CD4-positive, alpha-beta T cell treated with Interferon alpha-2 for 1 hour (primary cell): ENCODE measurements at places on chromosomes 12 and 14.

DNA sequence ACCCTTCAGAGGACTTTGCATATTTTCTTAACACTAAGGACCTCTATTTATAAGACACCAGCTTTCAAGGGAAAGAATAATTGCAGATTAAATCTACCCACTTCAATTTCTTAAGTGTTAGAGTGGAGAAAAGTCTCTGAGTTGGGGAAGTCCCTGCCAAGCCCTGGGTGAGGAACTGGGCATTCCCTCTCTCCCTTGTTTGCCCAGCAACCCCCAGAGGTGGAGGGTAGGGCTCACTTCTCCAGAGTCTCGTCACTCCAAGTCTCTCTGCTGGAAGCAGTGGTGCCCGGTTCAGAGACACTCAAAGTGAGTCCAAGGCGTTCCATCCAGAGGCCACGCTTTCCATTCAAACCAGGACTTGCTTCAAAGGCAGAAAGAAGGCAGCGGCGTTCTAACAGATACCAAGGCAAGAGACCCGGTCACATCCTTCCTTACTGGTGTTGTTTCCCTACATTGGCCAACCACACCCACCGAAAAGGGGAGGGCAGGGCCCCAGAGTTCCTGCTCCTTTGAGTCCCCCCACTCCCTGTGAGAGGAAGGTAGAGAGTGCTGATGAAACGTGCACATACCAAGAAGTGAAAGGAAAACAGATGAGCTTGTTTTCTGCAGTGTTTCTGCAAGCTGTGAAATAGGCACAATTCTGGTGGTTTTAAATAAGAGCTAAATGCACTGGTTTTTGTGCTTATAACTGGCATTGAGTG lies 6.1 kb upstream of the BDKRB2 start:
- no peak for DNase-seq

DNA sequence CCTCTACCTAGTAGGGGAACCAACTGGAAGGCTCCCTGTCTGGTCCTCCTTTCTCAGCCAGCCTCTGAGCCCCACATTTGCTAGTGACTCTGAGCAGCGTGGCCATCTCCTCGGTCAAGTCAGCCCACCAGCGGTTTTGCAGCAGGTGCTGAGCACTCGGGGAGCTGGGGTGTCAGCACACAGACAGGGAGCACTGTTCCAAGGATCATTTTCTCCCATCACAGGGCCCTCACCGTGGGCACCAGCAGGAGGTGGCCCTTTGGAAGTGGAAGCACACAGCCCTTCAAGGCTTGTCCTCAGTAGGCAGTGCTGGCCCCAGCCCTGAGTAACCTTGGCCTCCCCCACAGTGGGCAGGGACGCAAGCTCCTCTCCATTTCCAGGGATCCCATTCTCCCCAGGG lies 24.1 kb upstream of the EML1 start:
- DNase-seq = no peak

- DNase-seq = no peak
These were observed 567.7 kb downstream of the LRFN5 start for GRCh38 chr14:42174357-42174756.

DNA sequence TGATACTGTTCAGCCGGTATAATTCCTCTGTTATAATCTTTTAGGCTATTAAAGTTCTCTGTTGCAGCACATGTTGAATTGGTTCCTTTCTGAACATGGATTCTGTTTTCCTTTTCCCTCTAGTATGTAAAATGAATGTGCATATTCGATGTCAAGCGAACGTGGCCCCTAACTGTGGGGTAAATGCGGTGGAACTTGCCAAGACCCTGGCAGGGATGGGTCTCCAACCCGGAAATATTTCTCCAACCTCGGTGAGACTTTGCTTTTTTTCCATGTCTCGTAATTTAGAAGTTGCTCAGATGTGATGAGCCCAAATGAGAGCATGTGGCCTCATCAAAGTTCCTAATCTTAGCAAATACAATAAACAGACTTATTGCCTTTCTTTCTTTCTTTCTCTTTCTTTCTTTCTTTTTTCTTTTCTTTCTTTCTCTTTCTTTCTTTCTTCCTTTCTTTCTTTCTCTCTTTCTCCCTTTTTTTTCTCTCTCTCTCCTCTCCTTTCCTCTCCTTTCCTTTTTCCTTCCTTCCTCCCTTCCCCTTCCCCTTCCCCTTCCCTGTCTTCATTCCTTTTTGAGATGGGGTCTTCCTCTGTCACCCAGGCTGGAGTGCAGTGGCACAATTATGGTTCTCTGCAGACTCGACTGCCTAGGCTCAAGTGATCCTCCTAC lies 131.9 kb downstream of the PRKCH start:
- DNase-seq = no peak

DNA sequence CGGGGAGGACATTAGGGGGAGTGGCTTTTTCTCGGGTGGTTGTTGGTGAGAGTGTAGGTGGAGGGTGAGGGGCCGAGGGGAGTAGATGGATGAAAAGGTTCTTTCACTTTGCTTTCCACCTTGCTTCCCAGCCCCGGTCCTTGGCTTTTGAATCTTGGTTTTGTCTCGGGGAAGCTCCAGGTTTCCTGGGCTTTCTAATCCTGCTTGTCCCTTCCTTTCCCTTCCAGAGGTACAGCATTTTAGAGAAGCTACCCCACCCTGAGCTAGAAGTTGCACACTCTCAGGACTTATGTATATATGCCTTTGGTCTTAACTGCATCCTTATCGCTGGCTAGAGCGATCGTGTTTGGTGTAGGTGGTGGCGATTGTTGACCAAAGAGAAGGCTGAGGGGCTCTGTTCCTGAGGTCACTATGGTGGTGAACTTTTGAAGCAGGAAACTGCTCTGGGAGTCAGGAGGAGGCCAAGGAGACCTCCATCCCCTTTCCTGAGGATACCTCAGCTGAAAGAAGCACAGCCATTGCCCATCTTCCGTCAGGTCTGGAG lies 862 bp downstream of the PIP4K2C start:
- DNase-seq = no peak

- no peak for DNase-seq
These were observed 6.0 kb downstream of the RAD9B start for GRCh38 chr12:110508071-110508586.

DNA sequence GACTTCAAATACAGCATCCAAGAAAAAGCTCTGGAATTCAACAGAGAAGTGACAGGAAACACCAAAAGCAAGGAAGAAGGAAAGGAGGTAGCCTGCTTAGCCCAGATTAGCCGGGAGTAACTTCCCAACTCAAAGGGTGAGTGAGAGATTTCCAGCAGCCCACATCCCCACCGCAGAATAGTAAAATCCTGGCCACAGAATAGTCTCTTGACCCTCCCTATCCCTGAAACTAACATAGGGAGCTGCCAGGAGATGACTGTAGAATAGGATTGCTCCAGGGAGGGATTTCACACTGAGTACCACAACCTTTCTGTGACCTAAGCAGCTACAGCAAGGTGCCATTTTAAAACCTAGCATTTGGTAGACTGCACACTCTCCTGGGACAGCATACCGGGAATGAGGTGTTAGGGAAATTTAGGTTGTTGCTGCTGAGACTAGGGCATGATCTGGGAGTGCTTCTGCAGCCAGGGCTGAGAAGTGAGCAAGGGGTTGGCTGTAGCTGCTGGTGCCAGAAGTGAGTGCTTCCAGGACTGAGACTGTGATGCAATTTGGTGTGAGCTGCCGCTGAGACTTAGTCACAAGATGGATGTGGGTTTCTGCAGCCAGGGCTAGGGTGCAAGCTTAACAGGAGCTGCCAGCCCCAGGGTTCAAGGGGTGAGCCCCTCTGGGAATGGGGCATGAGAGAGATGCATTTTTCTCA lies 66.0 kb downstream of the TMTC3 start:
- DNase-seq = no peak

- DNase-seq = peak; percentile 29
These were observed 85.1 kb upstream of the NID2 start for GRCh38 chr14:52153939-52154338.

DNA sequence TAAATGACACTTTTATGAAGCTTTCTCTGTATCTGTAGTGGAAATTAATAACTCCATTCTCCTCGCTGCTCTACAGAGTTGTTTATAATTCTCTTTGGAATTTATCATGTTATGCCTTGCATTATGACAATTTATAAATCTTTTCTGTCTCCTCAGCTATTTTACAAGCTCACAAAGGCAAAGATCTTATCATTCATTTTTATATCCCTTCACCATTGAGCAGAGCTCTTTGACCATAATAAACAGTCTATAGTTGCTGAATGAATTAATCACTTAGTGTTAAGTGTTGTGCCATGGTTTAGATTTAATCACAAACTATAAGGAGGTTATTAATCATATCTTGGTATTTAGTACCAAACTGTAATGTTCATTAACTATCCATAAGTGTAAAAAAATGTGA lies 126.4 kb downstream of the NAV3 start:
- DNase-seq = no peak

DNA sequence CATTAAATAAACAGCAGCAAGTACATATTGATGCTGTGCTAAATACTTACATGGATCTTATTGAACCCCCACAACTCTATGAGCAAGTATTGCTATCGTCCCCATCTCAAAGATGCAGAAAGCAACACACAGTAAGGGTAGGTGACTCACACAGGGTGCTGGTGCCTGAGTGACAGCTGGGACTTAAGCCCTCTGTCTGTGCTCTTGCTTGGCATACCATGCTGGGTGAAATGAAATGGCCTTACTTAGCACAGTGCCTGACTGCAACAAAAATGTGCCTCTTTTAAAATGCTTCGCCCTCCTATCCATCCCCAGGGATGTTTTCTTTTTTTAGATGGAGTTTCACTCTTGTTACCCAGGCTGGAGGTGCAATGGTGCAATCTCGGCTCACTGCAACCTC lies 788 bp downstream of the TEX52 start:
- no peak for DNase-seq

GRCh38 chr12:79848339-79848738 lies 86.6 kb downstream of the PPP1R12A start:
- peak; percentile 31 for DNase-seq

GRCh38 chr12:42284157-42284556 lies 41.7 kb downstream of the ZCRB1 start:
- no peak for DNase-seq

GRCh38 chr12:68904351-68904962 lies 28.5 kb downstream of the CPM start:
- DNase-seq = no peak

GRCh38 chr12:102680304-102680703 lies 199.9 kb upstream of the IGF1 start:
- no peak for DNase-seq

- DNase-seq = no peak
These were observed 57.1 kb downstream of the TRAFD1 start for GRCh38 chr12:112182499-112182898.

DNA sequence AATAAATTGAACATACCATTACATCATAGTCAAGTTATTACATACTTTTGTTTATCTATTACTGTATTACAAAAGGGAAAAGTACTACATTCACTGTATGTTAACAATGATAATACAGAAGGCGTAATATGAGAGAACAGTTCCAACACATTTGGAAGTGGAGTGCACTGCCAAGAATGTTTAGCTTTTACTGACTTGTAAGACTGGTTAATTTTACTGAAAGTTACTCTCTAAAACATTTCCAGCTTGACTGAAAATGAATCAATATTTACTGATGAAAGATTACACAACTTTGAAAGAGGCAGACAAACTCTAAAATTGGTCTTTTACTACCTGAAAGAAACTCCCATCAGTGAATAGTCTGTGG lies 728.5 kb downstream of the FSCB start:
- DNase-seq = no peak

- DNase-seq = no peak
These were observed 10.3 kb upstream of the SERPINA3 start for GRCh38 chr14:94601884-94602391.

DNA sequence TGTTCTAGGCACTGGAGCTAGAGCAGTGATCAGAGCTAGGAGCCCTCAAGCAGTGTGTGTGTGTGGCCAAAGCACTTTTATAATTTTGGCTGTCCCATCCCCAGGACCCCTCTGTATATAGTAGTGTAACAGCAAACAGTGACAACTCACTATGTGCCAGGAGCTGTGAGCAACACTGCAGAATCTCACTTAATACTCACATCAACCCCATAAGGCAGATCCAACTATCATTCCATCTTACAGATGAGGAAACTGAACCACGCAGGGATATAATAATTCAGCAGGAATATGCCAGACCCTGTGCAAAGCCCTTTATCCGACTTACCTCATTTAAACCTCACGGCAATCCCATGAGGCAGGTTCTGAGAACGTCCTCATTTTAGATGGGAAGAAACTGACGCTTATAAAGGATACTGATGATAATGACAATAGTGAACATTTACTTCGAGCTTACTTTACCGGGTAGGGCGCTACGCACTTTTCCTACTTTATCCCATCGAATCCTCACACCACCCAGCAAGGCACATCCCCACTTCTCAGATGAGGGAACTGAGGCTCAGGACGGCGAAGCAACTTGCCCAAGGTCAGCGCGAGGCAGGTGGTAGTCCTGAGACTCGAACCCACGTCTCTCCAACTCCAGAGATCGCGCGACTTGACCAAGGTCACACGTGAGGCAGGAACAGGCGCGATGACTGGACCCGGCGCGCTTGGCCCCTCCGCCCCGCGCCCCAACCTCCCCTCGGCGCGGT lies 687 bp downstream of the RAB35 start:
- DNase-seq = no peak

DNA sequence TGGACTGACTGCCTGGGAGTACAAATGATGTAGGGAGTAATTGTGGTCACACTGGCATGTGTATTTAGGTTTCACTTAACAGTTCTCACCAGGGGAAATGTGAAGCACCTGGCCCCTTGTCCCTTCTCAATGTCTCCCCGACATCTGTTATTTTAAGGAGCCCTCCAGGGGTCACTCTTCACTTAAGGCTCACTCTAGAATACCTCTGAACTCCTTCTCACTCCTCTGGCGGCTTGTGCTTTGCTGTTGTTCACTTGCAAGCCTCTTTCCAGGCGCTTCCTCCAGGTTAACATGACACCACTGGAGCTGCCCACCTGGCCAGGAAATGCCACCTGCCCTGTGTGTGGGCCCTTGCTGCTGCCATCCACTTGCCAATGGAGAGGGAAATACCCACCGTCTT lies 56.5 kb upstream of the GZMB start:
- peak; percentile 47 for DNase-seq

- DNase-seq = no peak
These were observed 440.4 kb upstream of the PRICKLE1 start for GRCh38 chr12:43029971-43030370.

DNA sequence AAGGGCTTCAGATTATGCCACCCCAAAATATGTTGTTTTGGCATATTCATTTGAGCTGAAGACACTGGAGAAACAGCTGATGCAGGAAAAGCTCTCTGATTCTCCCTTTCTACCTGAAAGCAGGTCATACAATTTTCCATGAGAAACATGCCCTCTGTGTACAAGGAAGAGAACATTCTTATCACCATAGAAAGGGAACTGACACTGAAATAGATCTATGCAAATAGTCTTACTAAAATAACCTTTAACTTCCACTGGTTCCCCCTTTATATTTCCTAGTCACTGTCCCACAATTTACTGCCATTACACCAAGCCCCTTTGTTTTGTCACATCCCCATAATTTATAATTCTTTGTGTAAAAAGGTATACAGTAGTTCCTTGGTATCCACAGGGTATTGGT lies 9.6 kb upstream of the PHC1 start:
- DNase-seq = no peak

- DNase-seq = no peak
These were observed 59.9 kb downstream of the SPPL3 start for GRCh38 chr12:120844297-120844696.

DNA sequence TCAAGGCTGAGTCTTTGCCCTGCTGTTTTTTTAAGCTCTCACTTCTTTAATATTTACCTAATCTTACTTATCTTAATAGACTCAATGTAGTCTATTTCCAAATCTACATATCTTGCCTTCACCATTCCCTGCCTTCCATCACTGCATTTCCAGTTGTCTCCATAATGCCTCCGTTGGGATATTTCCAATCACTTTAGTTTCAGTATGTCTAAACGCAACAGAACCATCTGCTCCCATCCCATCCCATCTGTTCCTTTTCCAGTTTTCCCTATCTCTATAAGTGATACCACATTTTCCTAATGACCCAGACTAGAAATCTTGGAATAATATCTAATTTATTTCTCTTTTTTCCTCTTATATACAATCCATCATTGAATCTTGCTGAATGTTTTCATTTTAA lies 15.1 kb upstream of the CCDC198 start:
- DNase-seq = no peak
